ENCODE measurements at places on chromosomes 13 and 19. TPM values are rescaled to one million over a fixed set of nuclear protein-coding genes. Genes with fewer than 3 reads are reported as not detected.

The PINLYP gene
- 8.2 TPM for total RNA-seq

- peak; percentile 56 for DNase-seq
These were observed 838 bp downstream of the PPP2R1A start for GRCh38 chr19:52190487-52191293.

The APOC4 gene
- not detected for total RNA-seq

The KCNN4 gene
- total RNA-seq, result 4.1 TPM

- no peak for DNase-seq
These were observed 96.3 kb downstream of the VWA8 start for GRCh38 chr13:41864658-41865057.

DNA sequence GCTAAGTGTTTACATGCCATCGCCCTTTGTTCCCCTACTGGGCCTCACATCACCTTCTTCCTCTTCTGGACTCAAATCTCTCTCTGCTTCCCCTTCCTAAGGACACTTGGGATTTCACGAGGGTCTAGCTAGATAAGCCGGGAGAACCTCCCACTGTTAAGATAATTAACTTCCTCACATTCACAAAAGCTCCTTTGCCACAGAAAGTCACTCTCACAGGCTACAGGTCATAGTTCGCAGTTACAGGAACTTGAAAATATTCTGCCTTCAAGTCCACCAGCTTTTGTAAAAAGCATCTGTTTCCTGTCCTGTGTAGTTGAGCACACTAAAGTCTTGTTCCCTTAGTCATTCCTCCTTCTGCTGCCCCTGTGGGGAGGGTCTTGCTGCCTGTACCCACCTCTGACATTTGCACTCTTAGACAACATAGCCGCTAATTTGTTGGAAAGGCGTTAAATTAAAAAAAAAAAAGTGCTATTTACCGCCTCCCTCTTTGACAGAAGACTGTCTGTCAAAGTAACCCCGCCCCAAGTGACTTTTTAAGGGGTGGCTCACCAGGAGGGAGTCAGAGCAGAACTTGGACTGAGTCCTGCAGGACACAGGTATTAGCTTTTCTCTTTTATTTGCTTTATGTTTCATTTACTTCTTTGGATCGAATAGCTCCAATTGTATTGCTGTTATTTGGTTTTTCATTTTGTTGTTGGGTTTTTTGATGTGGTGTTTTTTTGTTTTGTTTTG is 26.8 kb upstream of the CEACAM21 start:
- DNase-seq, result no peak

DNA sequence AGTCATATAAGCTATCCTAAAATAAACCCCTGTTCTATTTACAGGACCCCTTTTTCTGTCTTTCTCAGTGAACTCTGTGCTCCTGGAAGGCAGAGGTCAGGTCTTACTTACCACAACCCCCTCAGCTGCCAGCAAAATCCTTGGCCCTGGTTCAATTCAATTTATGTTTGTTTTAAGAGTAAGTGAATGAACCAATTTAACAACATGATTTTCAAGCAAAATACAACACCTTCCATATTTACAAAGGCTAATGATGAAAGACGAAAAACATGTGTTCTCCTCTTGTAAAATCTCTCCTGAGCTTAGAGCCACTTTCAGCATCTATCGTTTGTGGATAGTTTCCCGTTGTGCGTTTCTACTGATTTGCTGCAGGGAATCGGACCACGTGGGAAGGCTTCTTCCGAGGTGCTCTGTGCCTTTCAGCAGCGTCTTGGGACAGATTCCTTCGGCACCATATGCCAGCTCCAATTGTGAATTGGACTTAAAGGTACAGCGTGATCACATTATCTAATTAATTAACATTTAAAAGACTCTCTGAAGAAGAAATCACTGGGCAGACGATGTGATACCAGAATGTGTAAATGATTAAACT is 411.7 kb downstream of the IRS2 start:
- DNase-seq, result no peak

The LRRC63 gene
- not detected for total RNA-seq

GRCh38 chr19:20367811-20368294 is 197.7 kb downstream of the ZNF737 start:
- DNase-seq, result no peak

DNA sequence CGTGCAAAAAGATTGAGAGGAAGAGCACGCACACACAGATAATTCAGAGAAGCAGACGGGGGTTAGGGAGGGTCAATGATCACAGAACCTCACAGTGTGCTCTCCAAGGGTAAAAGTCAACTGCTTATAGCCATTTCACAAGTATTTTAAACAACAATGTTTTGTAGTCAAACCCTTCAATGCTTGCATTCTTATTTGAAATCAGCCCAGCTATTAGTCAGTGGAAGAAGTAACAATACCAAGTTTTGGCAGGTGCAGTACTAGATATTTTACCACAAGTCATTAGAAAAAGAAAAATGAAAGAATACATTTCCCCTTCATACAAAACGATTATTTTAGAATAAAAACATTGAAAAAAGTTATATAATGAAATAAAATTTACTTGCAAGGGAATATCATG is 2.6 kb downstream of the CSNK1A1L start:
- no peak for DNase-seq

DNA sequence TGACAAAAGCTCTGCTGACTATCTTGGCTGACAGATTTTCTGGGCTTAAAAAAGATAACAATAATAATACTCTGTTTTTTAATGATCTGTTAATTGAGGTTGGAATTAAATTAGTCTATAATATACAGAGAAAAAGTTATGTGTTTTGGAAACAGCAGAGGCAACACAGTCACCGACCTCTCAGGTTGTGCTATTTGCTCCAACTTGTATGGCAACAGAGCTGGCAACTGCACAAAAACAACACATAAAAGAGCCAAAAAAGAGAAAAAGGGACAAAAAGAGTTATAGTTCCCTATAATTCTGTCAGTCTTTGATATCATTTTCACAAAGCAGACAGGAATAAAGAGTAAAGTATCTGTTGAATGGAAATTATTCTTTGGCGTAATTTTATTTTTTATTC is 102.3 kb upstream of the POSTN start:
- no peak for DNase-seq

- DNase-seq, result no peak
These were observed 227.7 kb downstream of the B3GLCT start for GRCh38 chr13:31427151-31428100.

GRCh38 chr13:109485136-109485794 is 301.1 kb downstream of the IRS2 start:
- no peak for DNase-seq

GRCh38 chr13:109787135-109787954 is 962 bp upstream of the IRS2 start:
- DNase-seq, result no peak

The RNF113B gene
- not detected for total RNA-seq

The C19orf67 gene
- total RNA-seq, result not detected

DNA sequence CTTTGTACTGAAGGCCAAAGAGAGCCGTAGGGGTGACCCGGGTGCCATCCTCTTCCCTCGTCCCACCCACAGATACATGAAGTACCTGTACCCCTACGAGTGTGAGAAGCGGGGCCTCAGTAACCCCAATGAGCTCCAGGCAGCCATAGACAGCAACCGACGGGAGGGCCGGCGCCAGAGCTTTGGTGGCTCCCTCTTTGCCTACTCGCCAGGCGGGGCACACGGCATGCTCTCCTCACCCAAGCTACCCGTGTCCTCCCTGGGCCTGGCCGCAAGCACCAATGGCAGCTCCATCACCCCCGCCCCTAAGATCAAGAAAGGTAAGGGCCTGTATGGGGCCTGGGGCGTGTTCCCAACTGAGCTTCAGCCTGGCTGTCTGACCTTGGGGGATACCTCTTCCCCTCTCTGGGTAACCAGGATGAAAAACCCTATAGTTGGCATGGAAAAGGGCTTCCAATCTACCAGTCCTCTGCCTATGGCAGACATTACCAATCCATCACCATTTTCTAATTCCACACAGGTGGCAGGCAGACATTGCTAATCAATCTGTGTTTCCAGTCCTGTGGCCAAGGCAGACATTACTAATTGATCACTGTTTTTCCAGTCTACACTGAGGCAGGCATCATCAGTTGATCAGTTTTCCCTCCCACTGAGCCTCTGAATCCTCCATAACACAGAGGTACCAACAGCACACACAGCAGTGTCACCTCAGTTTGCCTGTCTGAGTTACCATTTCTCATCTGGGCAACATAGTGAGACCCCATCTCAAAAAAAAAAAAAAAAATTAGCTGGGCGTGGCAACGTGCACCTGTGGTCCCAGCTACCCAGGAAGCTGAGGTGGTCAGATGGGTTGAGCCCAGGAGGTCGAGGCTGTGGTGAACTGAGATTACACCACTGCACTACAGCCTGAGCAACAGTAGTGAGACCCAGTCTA is 19.1 kb upstream of the WDR18 start:
- DNase-seq, result no peak

- no peak for DNase-seq
These were observed 439.4 kb downstream of the ZNF536 start for GRCh38 chr19:30811397-30812098.

The CD177 gene
- total RNA-seq, result 6.0 TPM

DNA sequence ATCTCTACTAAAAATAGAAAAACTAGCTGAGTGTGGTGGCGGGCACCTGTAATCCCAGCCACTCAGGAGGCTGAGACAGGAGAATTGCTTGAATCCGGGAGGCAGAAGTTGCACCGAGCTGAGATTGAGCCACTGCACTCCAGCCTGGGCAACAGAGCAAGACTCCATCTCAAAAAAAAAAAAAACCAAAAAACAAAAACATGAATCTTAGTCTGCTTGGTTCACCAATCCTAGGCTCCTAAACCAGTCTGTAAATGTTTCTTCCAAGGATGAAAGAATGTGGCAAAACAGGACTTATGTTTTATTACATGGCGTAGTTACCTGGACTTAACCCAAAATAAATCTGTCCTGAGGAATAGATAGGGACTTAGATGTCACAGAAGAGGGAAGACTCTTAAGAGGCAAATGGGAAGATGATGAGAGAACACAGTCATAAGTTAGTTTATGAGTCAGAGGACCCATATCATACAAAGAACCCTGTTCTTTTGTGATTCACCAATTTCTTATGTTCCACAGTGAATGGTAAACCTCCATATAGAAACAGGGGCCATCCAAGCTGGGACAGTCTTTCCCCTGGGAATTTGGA is 6.9 kb upstream of the FBXL3 start:
- DNase-seq, result no peak

GRCh38 chr19:15641901-15642491 is 1.3 kb downstream of the CYP4F3 start:
- no peak for DNase-seq

GRCh38 chr19:36196249-36196648 is 18.2 kb downstream of the ZNF565 start:
- DNase-seq, result no peak
